ENCODE measurements at places on chromosomes 3 and 15.
A peak's percentile ranks its signal among the peaks of the same experiment; 100 is the strongest.

- no peak for DNase-seq
These were observed 347.5 kb downstream of the CNTN4 start for GRCh38 chr3:2446146-2446545.

GRCh38 chr3:192848371-192849233, 69.1 kb downstream of the MB21D2 start:
- DNase-seq: no peak

DNA sequence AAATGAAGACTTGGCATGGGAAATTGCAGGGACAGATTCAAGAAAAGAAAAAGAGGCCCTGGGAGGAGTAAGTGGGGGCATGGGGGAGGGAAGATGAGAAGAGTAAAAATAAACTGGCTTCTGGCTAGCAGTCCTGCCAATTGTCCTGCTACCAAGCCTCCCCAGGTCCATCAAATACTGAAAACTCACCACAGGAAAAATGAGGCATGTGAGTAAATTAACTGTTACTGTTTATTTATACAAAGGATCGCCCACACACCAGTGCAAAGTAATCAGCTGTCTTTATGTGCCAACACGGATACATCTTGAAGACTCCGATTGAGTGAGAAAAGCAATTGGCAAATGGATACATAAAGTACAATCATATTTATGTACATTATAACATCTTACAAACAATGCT, 10.7 kb upstream of the KLHL25 start:
- DNase-seq: no peak

DNA sequence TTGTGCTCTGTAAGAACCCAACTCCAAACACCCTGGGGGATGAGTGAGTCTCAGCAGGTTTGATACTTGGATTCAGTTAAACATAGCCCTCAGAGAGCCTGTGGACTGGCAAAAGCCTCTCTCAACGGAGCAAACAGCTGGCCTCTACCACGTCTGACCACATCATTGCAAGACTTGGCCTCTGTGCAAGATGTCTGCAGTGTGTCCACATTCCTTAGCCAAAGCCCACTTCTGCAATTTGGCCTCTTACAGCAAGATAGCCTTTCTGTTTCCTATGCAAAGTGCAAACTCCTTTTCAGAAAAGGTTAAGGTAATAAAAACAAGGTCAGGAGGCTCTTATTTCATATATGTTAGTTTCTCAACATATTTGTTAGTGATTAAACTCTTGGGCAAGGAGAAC, 27.9 kb downstream of the FBN1 start:
- no peak for DNase-seq

GRCh38 chr15:73867426-73867825, 5.9 kb upstream of the TBC1D21 start:
- no peak for DNase-seq

GRCh38 chr15:86178845-86179244, 99.2 kb downstream of the AGBL1 start:
- DNase-seq: no peak

GRCh38 chr15:72783004-72783639, 436 bp downstream of the ADPGK start:
- no peak for DNase-seq

DNA sequence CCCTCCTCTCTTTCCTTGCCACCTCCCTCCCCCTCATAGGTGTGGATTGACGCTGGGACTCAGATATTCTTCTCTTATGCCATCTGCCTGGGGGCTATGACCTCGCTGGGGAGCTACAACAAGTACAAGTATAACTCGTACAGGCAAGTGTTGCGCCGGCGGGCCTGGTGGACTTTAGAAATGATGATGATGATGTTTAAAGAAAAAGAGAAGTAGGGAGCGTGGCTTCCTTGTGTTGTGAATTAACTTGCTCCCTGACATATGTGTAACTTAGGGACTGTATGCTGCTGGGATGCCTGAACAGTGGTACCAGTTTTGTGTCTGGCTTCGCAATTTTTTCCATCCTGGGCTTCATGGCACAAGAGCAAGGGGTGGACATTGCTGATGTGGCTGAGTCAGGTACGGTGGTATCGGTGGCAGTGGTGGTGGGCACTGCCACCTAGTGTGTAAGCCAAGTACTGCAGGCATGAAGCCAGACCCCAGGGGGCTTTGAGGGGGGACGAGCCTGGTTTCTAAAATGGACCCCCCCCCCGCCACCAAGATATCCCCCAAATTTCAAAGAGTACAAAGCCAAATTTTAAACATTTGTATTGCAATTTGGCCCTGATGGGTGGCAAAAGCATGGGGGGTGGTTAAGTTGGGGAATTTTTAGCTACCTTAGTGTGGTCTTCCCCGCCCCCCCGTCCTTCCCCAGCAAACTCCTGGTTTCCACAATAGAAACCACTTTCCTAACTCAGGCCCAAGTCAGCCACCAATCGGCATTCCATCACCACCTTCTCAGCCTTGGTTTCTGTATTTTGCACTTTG, 65.6 kb downstream of the SLC6A6 start:
- DNase-seq: no peak

GRCh38 chr15:26572602-26573350, 200.1 kb downstream of the GABRB3 start:
- DNase-seq: no peak

GRCh38 chr15:58078591-58078990, 13.1 kb upstream of the ALDH1A2 start:
- DNase-seq: no peak

GRCh38 chr3:192207651-192208050, 519.7 kb downstream of the FGF12 start:
- no peak for DNase-seq

DNA sequence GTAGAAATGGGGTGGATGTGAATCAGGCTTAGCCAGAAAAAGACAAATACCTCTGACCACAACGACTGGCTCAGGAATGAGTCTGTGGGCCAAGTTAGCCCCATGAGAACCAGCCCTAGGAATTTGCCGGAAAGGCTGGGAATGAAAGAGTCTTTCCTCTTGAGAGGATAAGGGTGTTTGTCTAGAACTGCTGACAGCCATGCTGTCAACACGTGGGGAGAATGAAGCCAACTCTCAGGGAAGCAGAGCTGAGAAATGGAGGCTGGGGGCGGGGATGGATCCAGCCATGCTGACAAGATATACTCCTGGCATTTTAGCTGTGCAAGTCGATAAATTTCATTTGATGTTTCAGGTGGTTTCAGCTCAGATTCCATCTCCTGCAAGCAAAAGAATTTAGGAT, 10.6 kb upstream of the SLC6A1 start:
- DNase-seq: no peak

- no peak for DNase-seq
These were observed 102.9 kb upstream of the NR2E3 start for GRCh38 chr15:71707230-71708050.

DNA sequence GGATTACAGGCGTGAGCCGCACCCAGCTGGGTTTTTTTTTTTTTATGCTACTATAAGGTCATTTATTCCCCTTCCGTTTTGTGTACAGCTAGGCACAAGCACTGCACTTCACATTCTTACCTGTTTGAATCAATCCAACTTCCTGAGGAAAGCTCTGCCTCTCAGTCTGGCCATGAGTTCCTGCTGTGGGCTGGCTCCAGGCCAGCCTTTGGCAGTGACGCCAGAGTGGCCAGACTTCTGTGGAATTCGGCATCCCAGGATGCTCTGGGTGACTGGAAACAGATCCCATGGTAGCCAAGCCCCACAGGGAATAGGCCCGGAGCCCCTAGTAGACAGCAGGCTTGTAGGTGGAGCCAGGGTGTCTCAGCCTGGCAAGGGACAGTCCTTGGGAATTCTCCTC, 21.5 kb upstream of the TIMP4 start:
- DNase-seq: peak; percentile 9

- DNase-seq: no peak
These were observed 177.1 kb downstream of the UACA start for GRCh38 chr15:70586241-70586640.

GRCh38 chr15:58322253-58322652, 109.5 kb upstream of the LIPC start:
- DNase-seq: no peak

DNA sequence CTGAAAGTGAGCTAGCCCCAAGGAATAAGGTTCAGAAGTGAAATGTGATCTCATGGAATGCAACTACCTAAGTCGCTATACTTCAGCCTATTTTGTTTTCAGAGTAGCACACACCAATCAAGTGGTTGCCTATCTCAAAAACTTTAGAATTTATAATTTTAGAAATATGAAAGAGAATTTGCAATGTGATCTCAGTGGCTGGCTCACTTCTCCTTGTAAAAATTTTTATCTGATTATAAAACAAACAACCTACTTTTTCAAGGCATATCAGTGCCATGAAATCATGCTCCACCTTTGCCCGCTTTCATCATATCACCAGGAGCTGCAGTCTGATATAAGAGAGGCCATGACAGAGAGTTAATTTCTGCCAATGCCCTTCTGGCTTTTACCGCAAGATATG, 47.3 kb downstream of the CLDN11 start:
- no peak for DNase-seq

Data from cerebellar nuclear complex (tissue), 1 donor.